Gastrocnemius medialis (tissue), 4 donors: ENCODE measurements at places on chromosomes 4 and X.

GRCh38 chr4:150306719-150307118 is 228.5 kb downstream of the DCLK2 start:
- DNase-seq = no peak

- DNase-seq = peak; percentile 95
Measured at GRCh38 chr4:26860157-26860921, at the start of gene STIM2. Gene STIM2 (plus strand): TSS chr4:26860841.

DNA sequence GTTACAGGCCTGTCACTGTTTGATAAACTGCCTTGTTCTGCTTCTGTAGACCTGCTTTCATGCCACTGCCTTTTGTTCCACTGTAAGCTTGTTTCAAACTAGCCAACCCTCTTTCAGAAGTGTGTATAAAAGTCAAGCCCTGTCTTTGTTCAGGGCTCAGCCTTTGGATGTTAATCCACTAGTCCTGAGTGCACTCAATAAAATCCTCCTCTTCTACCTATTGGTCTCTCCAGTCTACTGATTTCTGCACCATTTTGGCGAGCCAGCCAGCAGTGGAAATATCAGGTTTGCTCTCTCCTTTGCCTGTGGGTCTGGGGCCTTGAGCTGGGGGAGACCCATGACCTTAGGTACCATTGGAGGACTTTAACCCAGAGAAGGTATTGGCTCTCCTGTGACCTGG is 901.6 kb upstream of the NDST4 start:
- no peak for DNase-seq

GRCh38 chrX:138769918-138770317 is 58.4 kb upstream of the FGF13 start:
- DNase-seq = no peak

GRCh38 chr4:139301821-139302611 is at the start of gene NDUFC1:
Gene NDUFC1 (minus strand): TSS chr4:139302477. CDS start chr4:139295798, 6,679 bp downstream.
- peak; percentile 18 for DNase-seq

DNA sequence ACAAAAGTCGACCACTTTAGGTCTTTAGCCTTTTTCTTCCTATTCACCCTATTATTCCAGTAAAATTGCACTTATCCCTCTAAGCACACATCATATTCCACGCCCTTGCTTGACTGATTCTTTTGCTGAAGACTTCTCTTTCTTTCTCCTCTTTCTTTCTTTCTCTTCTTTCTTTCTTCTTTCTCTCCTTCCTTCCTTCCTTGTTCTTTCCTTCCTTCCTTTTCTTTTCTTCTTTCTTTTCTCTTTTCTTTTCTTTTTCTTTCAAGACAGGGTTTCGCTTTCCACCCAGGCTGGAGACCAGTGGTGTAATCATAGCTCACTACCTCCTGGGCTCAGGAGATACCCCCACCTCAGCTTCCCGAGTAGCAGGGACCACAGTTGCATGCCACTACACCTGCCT is 61.9 kb downstream of the RASGEF1B start:
- DNase-seq = no peak

- DNase-seq = no peak
Measured at GRCh38 chrX:154327038-154327820, 31.6 kb downstream of the TKTL1 start.

DNA sequence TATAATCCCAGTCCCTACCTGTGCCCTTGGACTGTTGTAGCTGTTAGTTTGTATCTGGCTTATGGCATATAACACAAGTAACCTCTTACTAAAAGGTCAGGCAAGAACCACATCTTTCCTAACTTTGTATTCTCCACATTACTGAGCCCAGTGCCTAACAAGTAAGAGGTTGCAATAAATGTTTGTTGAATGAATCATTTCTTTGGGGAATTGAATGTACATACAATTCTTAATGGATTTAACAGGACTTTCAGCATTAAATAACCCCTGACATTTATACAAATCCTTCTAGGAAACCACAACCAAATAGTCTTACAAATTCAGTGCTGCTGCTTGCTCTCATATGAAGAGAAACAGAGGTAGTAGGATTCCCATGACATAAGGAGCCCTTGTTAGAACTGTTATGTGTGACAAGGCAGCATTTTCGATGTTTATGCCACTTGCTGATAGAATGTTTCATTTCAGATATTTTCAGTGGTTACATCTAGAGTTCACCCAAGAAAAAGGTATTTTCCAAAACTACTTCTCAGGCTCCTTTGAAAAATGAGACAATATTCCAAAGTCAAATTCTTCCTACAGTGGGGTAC is 62.0 kb downstream of the MBNL3 start:
- no peak for DNase-seq

GRCh38 chr4:86910369-86910768 is 18.1 kb upstream of the C4orf36 start:
- DNase-seq = no peak

DNA sequence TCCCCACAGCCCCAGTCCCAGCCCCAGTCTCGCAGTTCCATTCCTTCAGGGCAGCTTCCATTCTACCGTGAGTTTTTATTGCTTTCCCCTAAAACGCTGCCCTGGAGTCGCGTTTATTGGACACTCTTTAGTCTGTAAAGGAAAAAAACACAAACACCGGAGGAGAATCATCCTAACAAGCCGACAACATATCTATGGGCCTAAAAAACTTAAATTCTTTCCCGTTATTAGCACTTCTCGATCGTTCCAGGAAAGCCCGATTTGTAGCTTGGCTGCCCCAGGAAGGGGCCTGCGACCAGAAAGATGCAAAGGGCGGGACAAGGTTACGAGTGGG is 178.5 kb downstream of the CBR4 start:
- DNase-seq = no peak

DNA sequence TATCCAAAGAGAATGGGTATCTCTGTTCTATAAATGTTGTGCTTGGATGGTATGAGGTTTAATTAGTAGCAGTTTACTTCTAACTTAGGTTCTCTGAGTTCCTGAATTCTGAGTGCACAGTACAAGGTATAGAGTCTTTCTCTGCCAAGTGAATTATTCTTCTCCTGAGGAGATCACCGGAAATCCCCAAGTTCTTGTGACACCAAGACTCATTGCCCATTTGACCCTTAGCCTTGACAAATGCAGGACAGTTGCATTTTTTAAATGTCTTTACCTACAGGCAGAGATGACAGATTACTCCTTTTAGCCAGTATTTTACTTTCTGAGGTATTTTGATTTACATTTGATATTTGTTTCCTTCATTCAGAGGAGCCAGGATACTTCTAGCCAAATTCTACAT is 72.9 kb downstream of the MAOA start:
- no peak for DNase-seq

DNA sequence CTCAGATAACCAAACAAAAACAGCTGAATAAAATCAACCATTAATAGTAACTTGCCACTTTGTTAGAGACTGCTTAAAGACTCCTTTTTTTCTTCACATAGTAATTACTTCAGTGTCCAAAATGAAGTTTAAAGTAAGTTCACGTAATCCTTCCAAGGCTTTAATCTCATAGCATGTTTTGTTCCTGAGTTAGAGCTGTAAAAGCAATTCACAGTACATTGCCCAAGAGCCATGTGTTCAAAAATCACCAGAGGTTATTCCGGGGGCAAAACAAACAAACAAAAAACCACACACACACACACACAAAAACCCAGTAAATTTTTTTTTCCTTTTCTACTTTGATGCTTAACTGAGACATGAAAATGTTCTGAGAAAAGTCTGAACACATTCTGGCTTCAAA is 6.1 kb downstream of the GPR82 start:
- no peak for DNase-seq

- no peak for DNase-seq
Measured at GRCh38 chrX:19723427-19723826, 164.0 kb downstream of the SH3KBP1 start.

DNA sequence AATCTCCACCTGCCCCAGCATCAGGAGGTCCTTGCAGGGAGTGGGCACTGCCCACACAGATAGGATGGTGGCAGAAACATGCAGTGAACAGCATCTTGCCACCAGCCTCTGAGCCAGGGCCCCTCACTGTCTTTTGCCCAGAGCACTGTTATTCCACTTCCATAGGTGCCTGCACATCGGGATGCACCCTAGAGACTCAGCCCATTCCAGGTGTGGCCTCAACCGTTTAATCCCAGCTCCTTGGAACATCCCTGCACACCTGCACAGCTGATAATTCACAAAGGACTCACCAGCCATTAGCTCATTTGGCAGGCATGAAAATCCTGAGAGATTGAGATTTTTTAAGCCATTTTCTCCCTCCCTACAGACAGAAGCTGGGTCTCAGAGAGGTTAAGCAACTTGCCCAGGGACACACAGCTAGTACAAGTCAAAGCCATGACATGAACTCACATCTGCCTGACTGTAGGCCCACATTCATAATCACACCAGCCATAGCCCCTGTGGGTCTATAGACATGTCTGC is 116.3 kb downstream of the EFNB1 start:
- no peak for DNase-seq

DNA sequence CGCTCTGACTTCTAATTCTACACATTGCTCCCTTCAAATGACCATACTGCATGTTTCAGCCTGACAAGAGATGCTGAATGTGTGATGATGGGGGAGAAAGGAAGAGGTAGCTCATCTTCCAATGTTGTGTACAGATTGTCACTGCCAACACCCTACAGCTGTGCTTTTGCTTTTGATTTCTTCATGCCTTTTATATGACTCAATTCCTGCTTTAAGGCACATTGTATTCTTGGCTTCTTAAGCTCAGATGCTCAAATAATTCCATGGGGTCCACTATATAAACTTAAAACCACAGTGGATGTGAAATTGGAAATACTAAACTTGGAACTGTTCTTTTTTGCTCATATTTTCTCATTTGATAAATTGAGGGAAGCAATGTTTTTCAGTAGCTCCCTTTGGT is 183.2 kb upstream of the WDFY3 start:
- no peak for DNase-seq

DNA sequence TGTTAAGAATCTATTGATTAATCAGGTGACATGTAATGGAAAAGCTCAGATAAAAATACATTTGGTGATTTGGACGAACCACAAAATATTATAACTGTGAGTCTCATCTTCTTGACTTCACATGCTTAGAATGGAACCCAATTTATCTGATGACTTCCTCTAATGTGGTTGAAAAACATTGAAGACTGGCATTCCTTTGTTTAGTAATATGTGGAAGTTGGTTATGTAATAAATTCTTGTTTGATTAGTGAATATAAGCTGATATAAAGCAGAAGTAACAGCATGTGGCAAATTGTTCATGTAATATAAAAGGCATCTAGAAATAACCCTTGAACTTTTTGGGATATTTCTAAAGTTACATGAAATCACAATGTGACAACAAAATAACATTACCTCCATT is 9.7 kb downstream of the GIMD1 start:
- no peak for DNase-seq

GRCh38 chrX:139083191-139083590 is 371.7 kb upstream of the FGF13 start:
- no peak for DNase-seq
